ENCODE measurements at places on chromosomes 1 and 21. TPM values are rescaled to one million over a fixed set of nuclear protein-coding genes. Genes with fewer than 3 reads are reported as not detected.

- peak; percentile 23 for DNase-seq
These were observed 84.9 kb upstream of the SLC44A3 start for GRCh38 chr1:94734963-94735901.

Gene TBX15
- not detected for total RNA-seq

DNA sequence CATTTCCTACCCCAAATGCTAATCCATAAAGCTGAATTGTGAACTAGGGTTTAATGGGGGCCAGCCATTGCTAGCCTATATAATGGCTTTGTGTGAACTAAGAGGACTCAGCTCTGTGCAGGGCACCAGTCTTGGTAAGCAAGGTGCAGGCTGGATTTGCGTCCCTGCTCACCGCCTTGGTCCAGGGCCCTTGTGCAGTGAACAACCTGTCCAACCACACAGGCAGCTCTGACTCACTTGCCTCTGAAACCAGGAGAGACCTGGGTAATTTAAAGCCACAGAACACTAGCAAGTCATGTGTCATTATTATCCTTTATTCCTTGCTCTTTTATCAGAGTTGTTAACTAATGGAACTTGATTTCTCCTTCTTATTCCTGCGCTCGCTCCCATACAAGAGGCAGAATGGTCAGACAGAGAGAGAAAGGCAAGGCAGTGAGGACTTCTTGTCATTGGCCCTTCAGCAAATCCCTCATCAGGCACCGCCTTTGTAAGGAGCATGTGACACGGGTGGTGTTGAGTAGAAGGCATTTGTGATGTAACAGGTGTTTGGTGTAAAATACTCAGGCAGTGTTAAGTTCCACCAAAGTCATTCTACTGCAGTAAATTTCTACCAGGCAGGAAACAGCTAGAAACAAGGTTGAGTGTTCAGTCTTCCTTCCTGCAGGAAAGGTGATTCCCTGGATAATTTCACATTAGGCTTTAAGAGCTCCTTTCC, 67.3 kb upstream of the OLIG2 start:
- DNase-seq = no peak

- no peak for DNase-seq
These were observed 84.5 kb downstream of the RPS6KC1 start for GRCh38 chr1:213135572-213135971.

GRCh38 chr1:239960366-239960765, 131.3 kb upstream of the FMN2 start:
- no peak for DNase-seq

Gene NLRP3
- 3.6 TPM for total RNA-seq

Gene SPRR1B
- not detected for total RNA-seq

DNA sequence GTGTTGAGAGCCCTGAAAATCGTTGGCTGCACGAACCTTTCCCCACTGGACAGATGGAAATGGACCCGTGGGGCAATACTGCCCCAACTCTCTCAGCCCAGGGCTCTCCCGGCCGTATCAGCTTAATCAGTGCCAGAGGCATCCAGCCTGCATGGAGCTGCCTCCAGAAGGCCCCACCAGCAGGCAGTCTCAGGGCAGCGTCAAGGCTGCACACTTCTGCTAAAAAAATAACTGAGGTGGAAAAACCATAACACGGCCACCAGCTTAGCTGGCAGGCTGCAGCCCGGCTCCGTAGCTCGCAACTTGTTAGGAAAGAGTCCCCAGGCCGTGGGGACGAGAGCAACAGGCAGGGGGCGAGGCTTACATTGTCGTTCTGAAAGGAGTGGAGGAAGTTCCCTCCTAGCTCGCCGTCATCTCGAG, 27.9 kb downstream of the MRPL37 start:
- no peak for DNase-seq

GRCh38 chr1:39431927-39432326, 59.5 kb upstream of the BMP8A start:
- DNase-seq = no peak

DNA sequence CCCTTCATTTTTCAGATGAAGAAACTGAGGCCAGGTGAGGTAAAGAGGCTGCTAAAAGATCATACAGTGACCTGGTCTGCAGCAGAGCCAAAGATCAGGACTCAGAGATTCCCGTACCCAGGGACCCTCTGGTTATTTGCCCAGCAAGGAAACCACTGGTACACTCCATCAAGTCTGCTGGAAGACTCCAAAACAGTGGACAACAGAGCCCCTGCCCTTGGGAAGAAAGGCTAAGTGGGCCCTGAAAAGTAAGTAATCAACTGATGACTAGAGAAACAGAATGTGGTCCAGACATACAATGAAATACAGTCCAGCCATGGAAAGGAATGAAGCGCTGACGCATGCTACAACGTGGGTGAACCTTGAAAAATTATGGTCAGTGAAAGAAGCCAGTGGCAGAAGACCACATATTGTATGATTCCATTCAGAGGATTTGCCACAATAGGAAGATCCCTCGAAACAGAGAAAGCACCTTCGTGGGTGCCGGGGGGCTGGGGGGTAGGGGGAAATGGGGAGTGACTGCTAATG, 106.4 kb downstream of the ETS2 start:
- no peak for DNase-seq

- no peak for DNase-seq
These were observed 6.9 kb downstream of the SERTAD4 start for GRCh38 chr1:210239349-210240111.

- no peak for DNase-seq
These were observed 1.2 kb upstream of the ZNF124 start for GRCh38 chr1:247172996-247173395.

DNA sequence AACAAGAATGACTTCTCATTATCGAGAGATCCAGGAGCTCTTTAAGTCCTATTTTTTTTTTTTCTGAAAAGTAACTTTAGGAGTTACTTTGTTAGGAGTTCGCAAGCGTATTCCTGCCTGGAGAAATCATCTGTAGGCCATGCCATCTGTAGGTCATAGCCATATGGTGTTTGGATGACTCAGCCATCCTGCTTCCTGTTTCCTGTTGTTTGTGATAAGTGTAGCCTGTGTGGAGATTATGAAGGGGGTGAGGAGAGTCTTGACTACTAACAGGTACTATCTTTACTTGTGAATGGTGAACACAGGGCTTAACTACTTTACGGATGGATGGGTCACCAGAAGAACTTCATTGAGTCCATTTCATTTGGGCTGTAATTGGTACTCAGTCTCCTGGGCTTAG, 327.2 kb downstream of the PTPRU start:
- no peak for DNase-seq
